ENCODE measurements at places on chromosomes 5 and 9.
A peak's percentile ranks its signal among the peaks of the same experiment; 100 is the strongest.

DNA sequence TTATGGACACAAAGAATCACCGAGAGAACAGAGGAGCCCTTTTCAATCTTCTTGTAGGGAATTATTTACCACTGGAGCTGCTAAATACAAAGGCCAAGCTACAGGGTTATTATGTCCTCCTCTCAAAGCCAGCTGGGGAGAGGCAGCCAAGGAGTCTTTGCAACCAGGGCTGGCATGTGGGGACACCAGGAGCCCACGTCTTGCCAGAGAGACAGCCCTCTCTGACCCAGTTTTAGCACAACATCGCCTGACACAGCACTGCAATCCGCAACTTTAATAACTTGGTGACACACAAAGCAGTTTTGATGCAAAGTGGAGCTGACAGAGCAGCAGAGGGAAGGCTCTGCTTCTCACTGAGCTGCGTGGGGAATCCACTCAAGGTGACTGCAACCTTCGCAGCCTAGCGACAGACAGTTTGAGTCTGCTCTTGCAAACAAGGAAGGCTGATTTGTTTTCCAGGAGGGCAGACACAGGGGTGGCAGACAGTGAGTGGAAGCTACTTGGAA, 33.6 kb downstream of the TLR4 start:
- DNase-seq: no peak

DNA sequence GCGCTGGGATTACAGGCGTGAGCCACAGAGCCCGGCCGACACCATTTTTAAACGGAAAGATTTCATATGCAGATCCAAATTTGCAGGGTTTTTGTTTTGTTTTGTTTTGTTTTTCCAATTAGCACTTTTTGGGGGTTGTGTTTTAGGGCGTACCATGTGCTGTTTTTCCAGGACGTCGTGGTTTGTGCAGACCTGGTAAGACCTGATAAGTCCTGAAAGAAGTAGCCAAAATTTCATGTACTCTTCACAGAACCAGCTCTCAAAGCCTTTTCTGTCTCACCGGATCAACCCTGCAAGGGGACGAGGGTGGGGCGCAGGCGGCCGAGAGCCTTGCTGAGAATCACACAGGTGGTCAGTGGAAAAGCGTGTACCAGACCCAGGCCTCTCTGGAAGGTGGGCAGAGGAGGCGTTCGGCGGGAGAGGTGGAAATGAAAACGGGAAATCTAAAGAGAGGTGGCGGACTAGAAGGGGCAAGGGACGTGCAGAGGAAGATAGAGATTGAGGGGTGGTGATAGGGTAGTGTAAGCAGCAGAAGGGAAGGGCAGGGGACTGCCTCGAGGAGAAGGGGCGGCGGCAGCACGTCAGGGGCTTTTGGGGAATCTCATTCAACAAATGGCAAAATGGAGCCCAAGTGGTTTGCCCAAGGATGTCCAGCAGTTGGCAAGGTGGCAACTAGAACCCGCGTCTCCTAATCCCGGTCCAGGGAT, 1.1 kb upstream of the FAF2 start:
- no peak for DNase-seq

DNA sequence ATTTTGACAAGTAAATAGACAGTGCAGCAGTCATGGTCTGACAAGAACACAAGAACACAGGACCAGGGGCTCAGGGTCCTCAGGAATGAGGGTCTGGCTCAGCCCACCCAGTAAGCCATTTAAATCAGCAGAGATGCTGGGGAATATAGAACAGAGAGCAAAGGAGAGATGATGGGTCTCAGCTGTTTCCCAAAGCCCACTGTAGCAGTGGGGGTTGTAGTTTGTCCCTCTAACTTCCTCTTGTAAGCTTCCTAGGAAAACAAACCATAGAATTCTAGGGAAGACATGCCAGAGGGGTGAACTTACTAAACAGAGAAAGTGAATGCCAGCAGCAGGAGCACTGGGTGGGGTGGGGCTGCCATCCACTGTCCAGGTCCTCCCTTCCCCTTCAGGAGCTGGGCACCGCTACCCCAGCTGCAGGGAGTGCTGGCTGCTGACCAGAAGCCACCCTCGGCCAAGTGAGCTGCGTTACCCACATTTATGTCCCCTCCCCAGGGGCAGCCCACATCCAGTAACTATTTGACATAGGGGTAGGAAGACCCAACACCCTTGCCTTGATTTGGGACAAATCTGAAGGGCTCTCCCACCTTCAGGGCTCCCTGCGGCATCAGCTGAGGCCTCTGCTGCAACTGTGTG, 41.6 kb downstream of the GABBR2 start:
- DNase-seq: no peak

GRCh38 chr5:80156156-80156555, 99.7 kb downstream of the SERINC5 start:
- no peak for DNase-seq

DNA sequence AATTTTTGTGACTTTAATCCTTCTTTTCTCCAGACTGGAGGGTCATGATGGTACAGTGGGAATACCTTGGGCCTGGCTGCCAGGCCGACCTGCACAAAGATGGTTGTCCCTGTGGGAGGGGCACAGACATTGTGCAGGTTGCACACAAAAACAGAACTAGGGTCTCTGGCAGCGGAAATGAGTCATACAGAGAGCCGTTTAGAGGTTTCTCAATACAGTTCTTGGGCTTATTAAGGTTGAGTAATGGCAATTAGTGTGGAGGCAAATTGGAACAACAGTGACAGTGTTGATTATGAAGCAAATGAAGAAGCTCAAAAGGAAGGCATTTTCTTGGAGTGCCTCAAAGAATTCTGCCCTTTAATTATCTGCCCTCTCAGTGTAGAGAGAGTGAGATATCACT, 173.6 kb downstream of the TENT4A start:
- DNase-seq: no peak

DNA sequence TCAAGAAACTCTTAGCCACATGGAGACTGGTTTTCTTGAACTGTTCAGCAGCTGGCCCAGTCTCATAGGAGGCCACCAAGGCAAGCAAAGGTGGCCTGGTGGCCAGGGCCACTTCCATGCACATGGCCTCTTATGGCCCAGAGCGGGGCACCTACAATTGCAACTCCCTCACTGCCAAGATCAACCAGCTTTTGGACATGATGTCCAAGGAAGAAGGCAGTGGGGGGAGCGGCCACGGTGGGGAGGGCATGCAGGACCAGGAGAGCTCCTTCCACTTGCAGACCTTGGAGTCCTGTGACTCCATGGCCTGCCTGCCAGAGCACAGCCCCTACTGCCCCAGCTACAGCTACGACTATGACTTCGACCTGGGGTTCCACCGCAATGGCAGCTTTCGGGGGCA, 398.9 kb upstream of the PTPRD start:
- DNase-seq: no peak

DNA sequence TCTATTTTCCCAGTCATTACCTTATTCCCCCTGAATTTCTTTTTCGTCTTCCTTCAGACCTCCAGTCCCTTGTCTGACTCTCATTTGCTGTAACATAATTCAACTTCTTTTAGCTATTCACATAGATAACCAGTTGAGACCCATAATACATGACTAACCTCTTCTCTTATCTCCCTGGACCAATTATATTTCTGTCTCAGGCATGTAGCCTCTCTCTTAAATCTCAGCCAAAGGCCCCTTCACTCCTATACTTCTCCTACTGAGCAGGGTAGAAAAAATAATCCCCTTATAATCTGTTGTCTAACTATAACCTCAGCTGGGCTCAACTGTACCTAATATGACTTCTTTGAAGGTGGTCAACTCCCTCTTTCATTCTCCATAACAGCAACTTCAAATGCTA, 20.9 kb downstream of the RANBP6 start:
- no peak for DNase-seq

DNA sequence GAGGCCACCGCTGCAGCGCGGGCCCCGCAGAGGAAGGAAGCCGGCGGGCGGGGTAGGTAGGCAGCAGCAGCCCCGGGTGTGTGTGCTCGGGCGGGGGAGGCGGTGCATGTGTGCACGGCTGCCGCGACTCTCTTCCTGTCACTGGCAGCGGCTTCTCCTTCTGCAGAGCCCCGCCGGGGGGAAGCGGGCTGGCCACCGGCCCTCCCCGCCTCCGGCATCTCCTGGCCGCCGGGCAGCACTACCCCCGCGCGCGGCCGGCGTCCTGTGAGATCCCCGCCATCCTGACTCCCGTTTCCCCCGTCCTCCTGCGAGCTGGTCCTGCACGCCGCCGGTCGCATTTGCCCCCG, 315 bp downstream of the PIK3R1 start:
- peak; percentile 47 for DNase-seq

DNA sequence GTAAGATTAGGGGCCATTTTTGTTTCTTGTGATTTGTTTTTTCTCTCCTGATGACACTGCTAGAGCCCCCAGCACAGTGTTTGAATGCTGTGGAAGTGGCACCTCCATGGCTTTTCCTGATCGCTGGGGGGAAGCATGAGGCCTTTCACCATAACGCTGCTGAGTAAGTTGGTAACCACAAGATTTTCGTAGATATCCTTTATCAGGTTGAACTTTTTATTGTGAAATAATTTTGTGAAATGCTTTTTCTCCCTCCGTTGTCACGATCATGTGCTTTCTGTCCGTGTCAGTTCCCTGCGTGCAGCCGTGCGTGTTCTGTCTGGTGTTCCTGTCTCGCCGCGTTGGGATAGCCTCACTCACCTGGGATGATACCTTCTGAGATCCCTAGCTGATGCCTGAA, 59.4 kb downstream of the EHMT1 start:
- no peak for DNase-seq

- no peak for DNase-seq
Measured at GRCh38 chr5:80240368-80240986, 15.4 kb downstream of the SERINC5 start.

GRCh38 chr5:153905219-153905618, 133.5 kb downstream of the FAM114A2 start:
- DNase-seq: no peak

DNA sequence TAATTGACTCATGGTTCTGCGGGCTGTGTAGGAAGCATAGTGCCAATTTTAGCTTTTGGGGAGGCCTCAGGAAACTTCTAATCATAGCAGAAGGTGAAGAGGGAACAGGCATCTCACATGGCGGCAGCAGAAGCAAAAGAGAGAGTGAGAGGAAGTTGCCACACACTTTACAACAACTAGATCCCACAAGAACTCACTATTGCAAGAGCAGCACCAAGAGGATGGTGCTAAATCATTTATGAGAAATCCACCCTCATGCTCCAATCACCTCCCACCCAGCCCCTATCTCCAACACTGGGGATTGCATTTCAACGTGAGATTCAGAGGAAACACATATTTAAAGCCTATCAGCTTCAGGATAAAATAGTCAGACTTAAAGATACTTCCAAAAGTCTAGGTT, 36.1 kb upstream of the LPAR1 start:
- DNase-seq: no peak

Data from GM19239 (cell line).